Activated CD8-positive, alpha-beta memory T cell treated with anti-CD3 and anti-CD28 coated beads for 48 hours (primary cell): ENCODE measurements at places on chromosomes 11 and 22.

GRCh38 chr11:18706330-18707243 is 8.0 kb downstream of the TMEM86A start:
- no peak for DNase-seq

- no peak for DNase-seq
These were observed 39.4 kb downstream of the MICAL2 start for GRCh38 chr11:12149672-12150225.

- no peak for DNase-seq
These were observed 10.7 kb upstream of the ARL14EP start for GRCh38 chr11:30312243-30312642.

DNA sequence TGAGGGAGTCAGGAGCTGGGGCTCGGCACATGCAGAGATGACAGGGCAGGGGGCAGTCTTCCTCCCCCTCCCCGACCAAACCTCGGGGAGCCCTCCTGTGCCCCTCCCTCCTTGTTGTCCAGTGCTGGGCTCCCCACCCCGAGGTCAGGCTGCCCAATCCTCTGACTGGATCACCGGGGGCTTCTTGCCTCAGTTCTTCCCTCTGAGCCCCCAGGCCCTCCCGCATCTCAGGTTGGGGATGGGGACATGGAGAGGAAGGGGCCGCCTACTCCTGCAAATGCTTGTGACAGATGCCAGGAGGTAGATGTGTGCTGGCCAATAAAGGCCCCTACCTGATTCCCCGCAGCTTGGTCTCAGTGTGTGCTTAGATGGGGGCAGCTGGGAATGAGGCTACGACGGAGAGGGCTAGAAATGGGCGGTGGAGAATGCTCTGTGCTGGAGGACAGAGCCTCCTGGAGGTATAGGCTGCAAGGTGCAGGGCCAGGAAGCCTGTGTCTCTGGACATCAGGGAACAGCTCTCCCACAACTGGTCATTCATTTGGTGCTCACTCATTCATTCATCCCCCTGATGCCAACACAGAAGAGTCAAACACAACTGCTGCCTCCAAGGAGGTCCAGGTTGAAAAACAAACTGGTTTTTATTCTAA is 8.4 kb downstream of the RHBDD3 start:
- no peak for DNase-seq

- DNase-seq: no peak
These were observed 139.9 kb downstream of the SHANK2 start for GRCh38 chr11:71112454-71112853.

GRCh38 chr11:3126207-3126865 is 38.8 kb downstream of the OSBPL5 start:
- no peak for DNase-seq

GRCh38 chr22:45263463-45264269 is 21.1 kb upstream of the UPK3A start:
- no peak for DNase-seq
